ENCODE measurements at places on chromosomes 1 and 21.

- DNase-seq: no peak
These were observed 84.7 kb upstream of the SLC25A33 start for GRCh38 chr1:9454494-9455066.

GRCh38 chr1:231544943-231545592 lies 16.6 kb downstream of the TSNAX start:
- no peak for DNase-seq

GRCh38 chr1:201719812-201720521 lies 109.0 kb upstream of the IPO9 start:
- peak; percentile 90 for DNase-seq

GRCh38 chr1:84715342-84716019 lies 25.2 kb upstream of the SSX2IP start:
- DNase-seq: no peak

GRCh38 chr1:45375104-45376090 lies 35.2 kb upstream of the MUTYH start:
- peak; percentile 27 for DNase-seq
